ENCODE measurements at places on chromosomes 3 and 15.
A peak's percentile ranks its signal among the peaks of the same experiment; 100 is the strongest.

GRCh38 chr15:64622410-64623260 is 152.8 kb downstream of the RBPMS2 start:
- DNase-seq: peak; percentile 27

- DNase-seq: no peak
Observed at GRCh38 chr3:49198611-49199230, 27.3 kb downstream of the KLHDC8B start.

GRCh38 chr3:133192967-133193366 is 154.8 kb downstream of the TMEM108 start:
- DNase-seq: no peak

GRCh38 chr3:39176025-39176714 is 16.2 kb downstream of the XIRP1 start:
- DNase-seq: no peak

DNA sequence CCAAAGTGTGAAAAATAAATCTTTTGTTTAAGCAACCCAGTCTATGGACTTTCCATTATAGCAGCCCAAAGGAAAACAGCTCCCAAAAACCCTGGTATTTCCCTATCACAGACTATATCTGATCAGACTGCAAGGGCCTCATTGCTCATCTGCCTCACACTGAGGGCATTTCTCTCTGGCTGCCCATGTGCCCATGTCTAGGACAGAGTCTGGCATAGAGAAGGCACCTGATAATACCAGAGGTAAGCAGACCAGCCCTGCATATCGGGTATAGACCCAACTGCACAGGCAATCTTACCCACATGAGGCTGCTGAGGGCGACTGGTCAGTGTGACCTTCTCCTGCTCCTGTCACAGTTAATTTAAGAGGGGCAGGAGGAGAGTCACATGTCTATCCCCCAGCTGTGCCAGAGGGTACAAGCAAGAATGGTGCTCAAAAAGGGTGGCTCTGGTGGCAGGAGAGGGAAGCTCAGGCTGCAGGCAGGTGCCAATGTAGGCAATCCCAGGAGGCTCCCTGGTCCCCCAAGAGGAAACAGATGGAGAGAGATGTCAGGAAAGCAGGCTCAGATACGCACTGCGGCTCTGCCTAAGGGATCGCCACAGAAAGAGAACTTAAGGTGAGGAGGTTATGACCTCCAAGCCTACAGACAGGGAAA is 3.1 kb downstream of the CSRNP1 start:
- no peak for DNase-seq
